ENCODE measurements at places on chromosomes 6 and 20. TPM values are rescaled to one million over a fixed set of nuclear protein-coding genes. Genes with fewer than 3 reads are reported as not detected.

Gene NT5E
- total RNA-seq: 112 TPM

Gene HS3ST5
- total RNA-seq: not detected

Gene C20orf202
- not detected for total RNA-seq

Gene METTL24
- not detected for total RNA-seq

GRCh38 chr6:56652231-56652630 lies 9.5 kb upstream of the DST start:
- DNase-seq: peak; percentile 68

- no peak for DNase-seq
Measured at GRCh38 chr6:17883665-17884497, 103.6 kb downstream of the KIF13A start.

- peak; percentile 94 for DNase-seq
Measured at GRCh38 chr6:132764370-132764769, 6.7 kb upstream of the VNN2 start.

DNA sequence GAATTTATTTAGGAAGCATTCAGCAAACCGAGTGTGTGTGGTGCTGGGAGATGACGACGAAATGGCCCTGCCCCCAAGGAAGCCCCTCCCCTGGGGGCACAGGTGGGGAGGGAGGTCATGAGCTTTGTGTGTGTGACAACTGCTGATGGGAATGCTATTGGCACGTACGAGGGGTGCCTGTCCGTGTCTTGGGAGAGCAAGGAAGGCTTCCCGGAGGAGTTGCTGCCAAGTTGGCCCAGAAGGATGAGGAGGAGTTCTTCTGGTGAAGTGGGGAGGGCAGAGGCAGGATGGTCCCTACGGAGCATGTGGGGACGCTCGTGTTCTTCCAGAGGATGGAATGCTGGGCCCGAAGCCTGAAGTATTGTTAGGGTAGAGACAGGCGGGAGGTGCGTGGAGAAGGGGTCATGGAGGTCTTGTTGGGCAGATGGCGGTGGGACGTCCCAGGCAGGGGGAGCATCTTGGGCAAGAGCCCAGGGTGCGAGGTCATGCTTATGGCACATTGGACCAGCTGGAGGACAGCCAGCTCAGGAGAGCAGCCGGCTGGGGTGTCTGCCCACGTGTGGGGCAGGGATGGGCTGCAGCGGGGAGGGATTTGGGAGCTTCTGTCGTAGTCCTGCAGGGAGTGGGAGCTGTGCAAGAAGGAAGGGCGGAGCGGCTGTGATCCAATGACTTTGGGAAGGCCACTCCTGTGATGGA lies 46.1 kb downstream of the SYNJ2 start:
- no peak for DNase-seq

DNA sequence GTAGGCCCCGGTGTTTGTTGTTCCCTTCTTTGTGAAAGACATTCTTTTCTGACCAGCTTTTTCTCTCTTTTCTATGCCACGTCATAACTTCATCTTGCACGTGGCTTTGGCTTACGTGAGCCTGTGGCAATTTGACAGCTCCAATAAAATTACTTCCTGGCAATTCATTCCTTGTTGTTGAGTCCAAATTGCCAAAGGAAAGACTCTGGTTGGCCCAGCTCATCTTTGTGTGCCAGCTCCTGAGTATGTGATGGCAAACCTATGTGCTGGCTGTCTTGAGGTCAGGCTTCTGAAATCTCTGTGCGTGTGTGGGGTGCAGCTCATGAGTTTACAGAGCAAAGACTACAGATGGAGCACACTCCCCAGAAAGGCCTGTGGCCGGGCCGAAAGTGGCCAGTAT lies 272.5 kb upstream of the SGK1 start:
- DNase-seq: peak; percentile 68

- DNase-seq: peak; percentile 52
Measured at GRCh38 chr20:62804627-62805154, at the start of gene OGFR. Gene OGFR (plus strand): TSS chr20:62804835. CDS start chr20:62804860, 25 bp downstream.

GRCh38 chr6:151286214-151286613 lies 46.4 kb downstream of the AKAP12 start:
- DNase-seq: no peak

Measured in MCF 10A (cell line).